Activated T-cell treated with anti-CD3 and anti-CD28 coated beads, Interleukin-2, amount 50 U/mL, for 1 hour (primary cell): ENCODE measurements at places on chromosomes 11 and 22.

GRCh38 chr11:63560506-63561180 lies 2.5 kb downstream of the PLAAT2 start:
- DNase-seq, result peak; percentile 47

GRCh38 chr11:23563591-23563990 lies 703.3 kb upstream of the CCDC179 start:
- no peak for DNase-seq

DNA sequence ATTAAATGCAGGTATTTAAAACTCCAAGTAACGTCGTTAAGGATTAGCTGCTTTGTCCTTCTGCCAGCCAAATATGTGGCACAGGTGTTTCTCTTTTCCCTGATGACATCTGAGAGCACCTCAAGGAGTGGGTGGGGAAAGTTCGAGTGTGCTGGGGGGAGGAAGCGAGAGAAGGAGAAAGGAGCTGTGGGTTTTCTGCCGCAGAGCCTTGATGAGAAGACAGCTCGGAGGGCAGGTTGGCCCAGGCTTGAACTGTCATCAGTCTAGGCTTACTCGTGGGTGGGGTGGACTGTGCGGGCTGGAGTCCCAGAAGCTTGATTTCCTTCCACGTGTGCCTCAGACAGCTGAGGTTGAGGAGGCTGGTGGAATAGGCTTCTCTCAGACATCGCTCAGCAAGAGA lies 15.2 kb upstream of the SORL1-AS1 start:
- DNase-seq, result peak; percentile 77

DNA sequence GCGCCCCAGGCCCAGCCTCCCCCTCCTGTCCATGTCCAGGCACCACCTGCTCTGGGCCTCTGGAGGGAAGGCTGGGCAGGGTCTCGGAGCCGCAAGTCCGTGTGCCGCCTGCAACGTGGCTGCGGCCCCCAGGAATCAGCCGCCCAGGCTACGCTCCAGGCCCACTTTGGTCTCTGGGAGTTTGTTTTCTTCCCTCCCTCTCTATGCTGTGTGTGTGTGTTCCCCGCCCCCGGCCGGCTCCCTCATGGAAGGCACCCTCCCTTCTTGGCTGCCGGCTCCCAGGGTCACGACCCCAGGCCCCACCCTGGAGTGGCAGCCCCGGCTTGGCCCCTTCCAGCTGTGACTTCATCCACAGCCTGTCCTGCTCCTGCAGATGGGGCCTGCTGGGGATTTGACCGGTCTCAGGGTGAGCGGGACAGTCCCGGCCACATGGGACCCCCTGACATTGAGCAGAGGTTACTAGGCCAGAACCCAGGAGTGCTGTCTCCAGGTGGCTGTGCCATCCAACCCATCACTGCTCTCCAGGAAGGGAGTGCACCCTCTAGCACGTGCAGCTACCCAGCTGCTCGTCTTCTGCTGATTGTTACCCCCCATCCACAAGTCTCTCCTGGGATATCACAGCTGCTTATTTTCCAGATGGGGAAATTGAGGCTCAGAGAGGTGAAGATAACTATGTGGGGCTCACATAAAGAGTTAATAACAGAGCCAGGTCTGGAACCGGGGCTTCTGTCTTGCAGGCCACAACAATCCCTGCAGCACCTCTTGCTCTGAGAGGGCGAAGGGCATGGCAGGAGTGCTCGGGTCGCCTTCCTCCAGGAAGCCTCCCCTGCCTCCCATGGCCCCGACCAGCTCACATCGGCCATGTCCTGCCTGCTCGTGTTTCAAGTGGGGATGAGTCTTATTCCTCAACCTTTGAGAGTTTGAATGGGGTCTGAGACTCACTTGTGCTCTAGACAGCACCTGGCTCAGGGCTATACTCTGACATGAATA lies 2.8 kb upstream of the LIF start:
- DNase-seq, result no peak

- no peak for DNase-seq
Measured at GRCh38 chr22:48751539-48752437, 1075.9 kb downstream of the BRD1 start.

- no peak for DNase-seq
Measured at GRCh38 chr11:67632175-67632981, 2.6 kb upstream of the NUDT8 start.

DNA sequence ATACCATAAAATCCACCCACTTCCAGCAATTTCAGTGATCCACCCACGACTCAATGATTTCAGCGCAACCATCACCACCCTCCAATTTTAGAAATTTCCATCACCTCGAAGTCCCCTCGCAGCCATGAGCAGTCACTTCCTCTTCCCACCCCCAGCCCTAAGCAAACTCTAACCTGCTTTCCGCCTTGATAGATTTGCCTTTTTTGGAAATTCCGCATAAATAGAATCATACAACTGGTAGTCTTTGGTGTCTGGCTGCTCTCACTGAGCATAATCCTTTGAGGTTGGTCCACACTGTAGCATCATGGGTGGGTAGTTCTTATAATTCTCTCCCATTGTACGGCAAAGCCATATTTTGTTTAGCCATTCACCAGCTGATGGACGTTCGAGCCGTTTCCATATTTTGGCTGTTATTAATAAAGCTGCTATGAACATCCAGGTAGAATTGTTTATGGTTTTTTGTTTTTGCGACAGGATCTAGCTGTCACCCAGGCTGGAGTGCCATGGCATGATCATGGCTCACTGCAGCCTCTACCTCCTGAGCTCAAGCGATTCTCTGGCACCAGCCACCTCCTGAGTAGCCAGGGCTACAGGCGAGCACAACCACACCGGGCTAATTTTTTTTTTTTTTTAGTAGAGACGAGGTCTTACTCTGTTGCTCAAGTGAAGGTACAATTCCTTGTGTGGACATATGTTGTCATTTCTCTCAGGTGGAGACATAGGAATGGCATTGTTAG lies 16.0 kb downstream of the PIM3 start:
- peak; percentile 40 for DNase-seq

DNA sequence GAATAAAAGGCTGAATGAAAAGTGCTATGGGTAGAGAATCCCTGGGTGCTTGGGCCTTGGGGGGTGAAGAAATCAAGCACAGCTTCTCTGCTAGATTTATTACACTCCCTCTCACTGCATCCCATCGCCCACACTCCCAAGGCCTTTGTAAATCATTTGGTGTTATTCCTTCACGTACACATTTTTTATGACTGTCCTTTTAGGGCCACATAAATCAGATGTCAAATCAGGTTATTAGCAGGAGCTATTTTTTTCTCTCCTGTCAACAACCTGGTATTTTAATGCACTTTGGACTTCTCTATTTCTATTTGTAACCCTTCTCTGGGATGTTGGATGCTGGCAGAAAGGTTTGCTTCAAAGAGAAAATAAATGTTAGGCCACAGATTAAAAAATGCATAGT lies 408.8 kb downstream of the INSC start:
- DNase-seq, result no peak
